Heart left ventricle (tissue), 16 donors: ENCODE measurements at places on chromosomes 3 and 15.

GRCh38 chr15:52502608-52503007 is 26.1 kb downstream of the MYO5A start:
- H3K36me3 ChIP-seq = no peaks in the 10 kb centered on the region
- no peak overlapping the region for H3K4me3 ChIP-seq
- H3K27me3 ChIP-seq = no peaks in the 10 kb centered on the region
- no peak for DNase-seq

DNA sequence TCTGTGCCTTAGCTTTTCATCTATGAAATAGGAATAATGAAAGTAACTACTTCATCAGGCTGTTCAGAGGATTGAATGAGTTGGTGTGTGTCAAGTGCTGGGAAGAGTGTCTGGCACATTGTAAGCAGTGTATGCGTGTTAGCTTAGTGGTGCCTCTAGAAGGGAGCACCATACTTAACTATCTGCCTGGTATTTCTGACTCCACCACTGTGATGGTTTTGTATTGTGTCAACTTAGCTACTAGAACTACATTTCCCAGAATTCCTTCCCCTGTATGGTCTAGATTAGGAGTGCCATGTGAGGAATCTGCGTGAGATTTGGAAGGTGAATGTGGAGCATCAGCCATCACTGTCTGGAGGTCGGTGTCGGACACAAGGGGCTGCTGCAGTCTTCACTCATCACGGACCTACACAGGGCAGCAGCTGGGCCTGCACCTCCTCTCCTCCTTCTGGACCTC is 115.4 kb upstream of the GALNT15 start:
- H3K27me3 ChIP-seq = no peaks in the 10 kb centered on the region
- no peak for DNase-seq
- no peak overlapping the region for H3K27ac ChIP-seq
- peaks cover 30% of the 10 kb centered on the region for H3K4me1 ChIP-seq
- H3K36me3 ChIP-seq = no peaks in the 10 kb centered on the region
- H3K4me3 ChIP-seq = no peak overlapping the region

- H3K27ac ChIP-seq = no peak overlapping the region
- H3K27me3 ChIP-seq = no peaks in the 10 kb centered on the region
- no peak overlapping the region for H3K4me3 ChIP-seq
- no peaks in the 10 kb centered on the region for H3K4me1 ChIP-seq
- DNase-seq = no peak
- no peaks in the 10 kb centered on the region for H3K36me3 ChIP-seq
Observed at GRCh38 chr3:167057581-167057980, 322.5 kb downstream of the ZBBX start.

DNA sequence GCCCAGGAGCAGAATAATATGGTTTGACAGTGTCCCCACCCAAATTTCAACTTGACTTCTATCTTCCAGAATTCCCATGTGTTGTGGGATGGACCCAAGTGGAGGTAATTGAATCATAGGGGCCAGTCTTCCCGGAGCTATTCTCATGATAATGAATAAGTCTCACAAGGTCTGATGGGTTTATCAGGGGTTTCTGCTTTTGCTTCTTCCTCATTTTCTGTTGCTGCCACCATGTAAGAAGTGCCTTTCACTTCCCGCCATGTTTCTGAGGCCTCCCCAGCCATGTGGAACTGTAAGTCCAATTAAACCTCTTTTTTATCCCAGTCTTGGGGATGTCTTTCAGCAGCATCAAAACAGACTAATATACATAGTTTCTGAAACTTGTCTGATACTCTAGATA is 28.4 kb upstream of the ATP2C1 start:
- no peak overlapping the region for H3K27ac ChIP-seq
- no peaks in the 10 kb centered on the region for H3K36me3 ChIP-seq
- H3K4me1 ChIP-seq = no peaks in the 10 kb centered on the region
- no peak for DNase-seq

DNA sequence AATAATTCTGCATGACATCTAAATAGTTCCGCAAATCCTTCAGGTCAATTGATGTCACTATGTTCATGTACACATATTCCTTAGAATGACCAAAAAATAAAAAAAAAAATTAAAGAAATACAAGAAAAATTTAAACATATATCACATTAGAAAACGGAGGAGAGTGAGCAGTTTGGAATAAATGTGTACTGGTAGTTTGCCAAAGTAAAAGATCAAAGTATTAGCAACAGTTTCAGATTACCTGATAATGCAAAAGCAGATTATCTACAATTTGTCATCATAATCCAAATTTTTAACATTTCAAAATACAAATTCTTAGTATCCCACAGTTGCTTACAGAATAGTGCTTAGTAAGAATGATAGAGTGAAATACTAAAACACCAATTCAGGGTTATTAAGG is 1.9 kb downstream of the DLG1 start:
- H3K4me1 ChIP-seq = peaks cover 12% of the 10 kb centered on the region
- peak overlapping the region; percentile 97 for H3K27ac ChIP-seq
- peak overlapping the region; percentile 98 for H3K4me3 ChIP-seq
- H3K36me3 ChIP-seq = peaks cover 46% of the 10 kb centered on the region
- no peaks in the 10 kb centered on the region for H3K27me3 ChIP-seq

- no peaks in the 10 kb centered on the region for H3K4me1 ChIP-seq
- no peak overlapping the region for H3K27ac ChIP-seq
- H3K36me3 ChIP-seq = no peaks in the 10 kb centered on the region
- no peaks in the 10 kb centered on the region for H3K27me3 ChIP-seq
- DNase-seq = no peak
Observed at GRCh38 chr3:77475507-77475906, 435.6 kb downstream of the ROBO2 start.

GRCh38 chr15:78193731-78194567 is 40.4 kb downstream of the ACSBG1 start:
- H3K4me1 ChIP-seq = no peaks in the 10 kb centered on the region
- H3K36me3 ChIP-seq = no peaks in the 10 kb centered on the region
- no peaks in the 10 kb centered on the region for H3K27me3 ChIP-seq

- no peaks in the 10 kb centered on the region for H3K36me3 ChIP-seq
- H3K4me3 ChIP-seq = no peak overlapping the region
- DNase-seq = no peak
- H3K27me3 ChIP-seq = no peaks in the 10 kb centered on the region
Observed at GRCh38 chr15:80745888-80746287, 33.3 kb upstream of the CEMIP start.

DNA sequence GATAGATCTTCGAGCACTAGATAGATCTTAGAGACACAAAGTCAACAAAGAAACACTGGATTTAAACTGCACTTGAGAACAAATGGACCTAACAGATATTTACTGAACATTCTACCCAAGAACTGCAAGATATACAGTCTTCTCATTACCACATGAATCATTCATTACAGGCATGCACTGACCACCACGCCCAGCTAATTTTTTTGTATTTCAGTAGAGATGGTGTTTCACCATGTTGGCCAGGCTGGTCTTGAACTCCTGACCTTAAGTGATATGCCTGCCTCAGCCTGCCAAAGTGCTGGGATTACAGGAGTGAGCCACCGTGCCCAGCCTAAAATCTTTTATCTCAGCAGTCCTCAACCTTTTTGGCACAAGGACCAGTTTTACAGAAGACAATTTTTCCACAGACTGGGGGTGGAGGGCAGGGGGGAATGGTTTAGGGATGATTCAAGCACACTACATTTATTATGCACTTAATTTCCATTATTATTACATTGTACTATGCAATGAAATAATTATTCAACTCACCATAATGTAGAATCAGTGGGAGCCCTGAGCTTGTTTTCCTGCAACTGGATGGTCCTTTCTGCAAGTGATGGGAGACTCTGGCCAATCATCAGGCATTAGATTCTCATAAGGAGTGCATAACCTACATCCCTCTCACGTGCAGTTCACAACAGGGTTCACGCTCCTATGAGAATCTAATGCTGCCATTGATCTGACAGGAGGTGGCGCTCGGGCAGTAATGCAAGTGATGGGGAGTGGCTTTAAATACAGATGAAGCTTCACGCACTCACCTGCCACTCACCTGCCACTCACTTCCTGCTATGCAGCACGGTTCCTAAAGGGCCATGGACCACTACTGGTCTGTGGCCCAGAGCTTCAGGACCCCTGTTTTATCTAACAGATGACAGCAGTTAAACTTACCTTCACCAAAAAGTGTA is 21.7 kb downstream of the CSNK1G1 start:
- H3K4me1 ChIP-seq = no peaks in the 10 kb centered on the region
- H3K4me3 ChIP-seq = no peak overlapping the region
- H3K27ac ChIP-seq = no peak overlapping the region
- H3K27me3 ChIP-seq = no peaks in the 10 kb centered on the region

- no peaks in the 10 kb centered on the region for H3K36me3 ChIP-seq
- H3K27me3 ChIP-seq = peaks cover 4% of the 10 kb centered on the region
- H3K27ac ChIP-seq = no peak overlapping the region
Observed at GRCh38 chr15:65366122-65366892, 11.5 kb downstream of the IGDCC3 start.

DNA sequence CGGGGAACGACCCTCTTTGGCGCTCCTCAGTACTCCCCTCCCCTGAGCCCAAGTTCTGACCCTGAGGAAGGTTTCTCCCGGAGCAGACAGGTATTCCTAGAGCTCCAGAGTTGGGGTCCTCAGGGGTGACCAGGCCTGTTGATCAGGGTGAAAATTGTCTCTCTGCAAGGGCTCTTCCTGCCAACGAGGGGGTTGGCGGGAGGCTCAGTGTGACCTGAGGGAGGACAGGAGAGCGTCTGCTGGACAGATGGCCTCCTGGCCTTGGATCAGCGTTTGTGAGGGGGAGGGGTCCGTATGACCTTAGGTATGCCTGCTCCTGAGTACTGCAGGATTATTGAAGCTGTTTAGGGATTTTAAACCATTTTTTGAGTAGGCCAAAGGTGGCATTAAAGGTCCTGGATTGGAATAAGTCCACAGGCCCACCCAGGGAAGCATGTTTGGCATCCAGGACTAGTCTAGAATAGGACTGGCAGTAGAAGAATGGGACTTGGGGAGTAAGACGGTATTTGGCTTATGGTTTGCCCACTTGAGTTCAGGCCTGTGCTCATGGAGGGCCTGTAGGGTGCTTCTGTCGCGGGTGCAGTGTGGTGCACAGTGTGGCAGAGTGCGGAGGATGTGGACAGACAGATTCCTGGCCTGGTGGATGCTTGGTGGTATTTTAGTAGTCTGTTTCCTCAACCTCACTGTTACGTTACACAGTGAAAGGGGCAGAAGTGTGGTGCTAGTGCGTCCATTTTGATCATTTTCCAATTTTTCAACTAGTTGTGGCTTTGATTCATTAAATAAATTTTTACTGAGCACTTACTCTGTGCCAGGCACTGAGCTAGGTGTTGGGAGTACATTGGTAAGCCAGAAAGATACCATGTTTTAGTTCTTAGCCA is 959 bp downstream of the ZNF592 start:
- H3K27ac ChIP-seq = peak overlapping the region; percentile 99
- H3K4me1 ChIP-seq = peaks cover 75% of the 10 kb centered on the region
- no peaks in the 10 kb centered on the region for H3K27me3 ChIP-seq
- DNase-seq = peak; percentile 56
- peak overlapping the region; percentile 97 for H3K4me3 ChIP-seq
- no peaks in the 10 kb centered on the region for H3K36me3 ChIP-seq

DNA sequence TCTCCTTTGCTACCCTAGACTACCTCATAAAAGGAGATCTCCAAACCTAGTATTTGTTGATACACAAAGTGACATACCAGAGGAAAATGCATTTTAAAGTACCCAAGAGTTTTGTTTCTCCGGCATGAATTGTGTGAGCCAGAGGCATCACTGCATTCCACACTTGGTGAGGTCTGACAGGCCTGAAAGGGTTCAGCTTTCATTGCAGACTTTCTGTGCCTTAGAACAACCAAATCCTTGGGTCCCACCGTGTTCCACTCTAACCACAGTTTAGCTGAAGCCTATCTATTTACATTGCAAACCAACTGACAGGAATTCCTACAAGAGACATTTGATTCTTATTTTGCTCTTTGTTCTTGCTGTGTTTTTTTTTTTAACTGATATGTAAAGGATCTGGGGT is 21.0 kb upstream of the EID1 start:
- no peak overlapping the region for H3K4me3 ChIP-seq
- H3K27me3 ChIP-seq = no peaks in the 10 kb centered on the region
- no peak overlapping the region for H3K27ac ChIP-seq

- H3K4me1 ChIP-seq = no peaks in the 10 kb centered on the region
- DNase-seq = peak; percentile 5
- peaks cover 51% of the 10 kb centered on the region for H3K36me3 ChIP-seq
- no peaks in the 10 kb centered on the region for H3K27me3 ChIP-seq
- no peak overlapping the region for H3K27ac ChIP-seq
Observed at GRCh38 chr3:14146381-14147065, 21.7 kb downstream of the TMEM43 start.

DNA sequence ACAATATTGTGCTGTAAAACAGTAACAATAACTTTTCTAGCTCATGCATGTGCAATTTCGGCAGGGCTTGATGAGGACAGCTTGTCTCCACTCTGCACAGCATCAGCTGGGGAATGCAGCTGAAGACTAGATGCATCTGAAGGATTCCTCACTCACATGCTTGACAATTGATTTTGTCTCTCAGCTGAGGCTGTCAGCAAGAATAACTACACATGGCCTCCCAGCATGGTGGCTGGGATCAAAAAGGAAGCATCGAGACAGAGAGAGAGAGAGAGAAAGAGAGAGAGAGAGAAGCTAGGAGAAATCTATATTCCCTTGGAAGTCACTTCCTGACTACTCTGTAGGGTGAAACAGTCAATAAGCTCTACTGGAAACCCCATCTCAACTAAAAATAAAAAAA is 487.1 kb downstream of the PLOD2 start:
- H3K36me3 ChIP-seq = no peaks in the 10 kb centered on the region
- no peak overlapping the region for H3K27ac ChIP-seq
- no peak overlapping the region for H3K4me3 ChIP-seq
- no peak for DNase-seq
- H3K27me3 ChIP-seq = no peaks in the 10 kb centered on the region
- H3K4me1 ChIP-seq = no peaks in the 10 kb centered on the region

GRCh38 chr15:85379403-85380131 is 836 bp upstream of the AKAP13 start:
- H3K4me1 ChIP-seq = peaks cover 14% of the 10 kb centered on the region
- no peaks in the 10 kb centered on the region for H3K36me3 ChIP-seq
- peak overlapping the region; percentile 95 for H3K4me3 ChIP-seq
- H3K27me3 ChIP-seq = no peaks in the 10 kb centered on the region
